ENCODE measurements at places on chromosomes 3 and 15. TPM values are rescaled to one million over a fixed set of nuclear protein-coding genes. Genes with fewer than 3 reads are reported as not detected.

UBAP1L gene
- polyA plus RNA-seq = 2.1 TPM

PLAAT1 gene
- polyA plus RNA-seq = 0.39 TPM

PFN2 gene
- polyA plus RNA-seq = 253 TPM

TMEM43 gene
- polyA plus RNA-seq = 27.6 TPM

RHCG gene
- polyA plus RNA-seq = 373 TPM

SMAD6 gene
- 15.4 TPM for polyA plus RNA-seq

CLDN18 gene
- not detected for polyA plus RNA-seq

GXYLT2 gene
- 0.39 TPM for polyA plus RNA-seq

PLOD2 gene
- polyA plus RNA-seq = 21.3 TPM

C3orf22 gene
- not detected for polyA plus RNA-seq

LEKR1 gene
- 1.8 TPM for polyA plus RNA-seq

ECE2 gene
- not detected for polyA plus RNA-seq

DNA sequence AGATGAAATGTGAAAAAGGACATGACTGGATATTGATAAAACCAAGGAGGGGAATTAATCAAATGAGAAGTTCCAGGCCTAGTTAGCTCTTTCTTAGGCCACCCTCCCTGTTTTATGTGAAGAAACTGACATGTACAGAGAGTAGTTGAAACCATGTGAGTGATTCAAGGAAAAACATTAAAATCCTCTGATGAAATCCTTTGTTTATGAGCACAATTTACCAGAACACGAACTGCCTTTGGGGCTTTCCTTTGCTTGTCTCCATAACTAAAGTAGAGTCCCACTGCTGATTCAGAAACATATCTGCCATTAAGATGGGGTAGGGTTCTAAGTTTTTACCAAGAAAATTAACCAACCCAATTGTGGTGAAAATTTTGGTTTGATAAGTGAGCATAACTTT is 558.3 kb downstream of the NR2F2 start:
- H3K4me1 ChIP-seq = no peaks in the 10 kb centered on the region
- DNase-seq = no peak
- no peak overlapping the region for H3K27ac ChIP-seq
- H3K27me3 ChIP-seq = no peaks in the 10 kb centered on the region

GRCh38 chr3:127647845-127648204 is 18.8 kb downstream of the PODXL2 start:
- no peaks in the 10 kb centered on the region for H3K36me3 ChIP-seq
- DNase-seq = no peak
- H3K4me3 ChIP-seq = peak overlapping the region; percentile 18
- H3K27me3 ChIP-seq = no peaks in the 10 kb centered on the region

DNA sequence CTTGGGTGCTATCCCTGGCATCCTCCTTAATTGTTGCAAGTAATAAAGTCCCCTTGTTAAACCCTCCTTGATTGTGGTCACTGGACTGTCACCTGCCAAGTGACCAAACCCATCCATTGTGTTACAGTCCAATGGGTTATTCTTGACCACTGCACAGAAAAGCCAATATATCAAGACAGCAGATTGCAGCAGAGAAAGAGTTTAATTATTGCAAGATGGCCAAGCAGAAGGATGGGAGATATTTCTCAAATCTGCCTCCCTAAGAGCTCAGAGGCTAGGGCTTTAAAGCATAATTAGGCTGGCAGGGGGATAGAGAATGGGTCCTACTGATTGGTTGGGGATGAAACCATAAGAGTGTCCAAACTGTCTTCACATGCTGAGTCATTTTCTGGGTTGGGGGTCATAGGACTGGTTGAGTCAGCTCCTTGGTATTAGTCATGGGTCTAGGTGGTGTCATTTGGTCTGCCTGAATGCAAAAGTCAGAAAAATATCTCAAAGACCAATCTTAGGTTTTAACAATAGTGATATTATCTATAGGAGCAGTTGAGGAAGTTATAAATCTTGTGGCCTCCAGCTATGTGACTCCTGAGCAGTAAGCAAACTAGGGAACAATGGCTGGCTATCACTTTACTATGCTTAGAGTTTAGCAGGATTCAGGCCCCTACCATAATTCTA is 19.1 kb upstream of the XYLB start:
- no peaks in the 10 kb centered on the region for H3K36me3 ChIP-seq
- no peak overlapping the region for H3K27ac ChIP-seq
- H3K4me1 ChIP-seq = no peaks in the 10 kb centered on the region
- no peak for DNase-seq
- no peaks in the 10 kb centered on the region for H3K27me3 ChIP-seq

- H3K4me3 ChIP-seq = no peak overlapping the region
- no peaks in the 10 kb centered on the region for H3K4me1 ChIP-seq
- DNase-seq = peak; percentile 65
- H3K27me3 ChIP-seq = no peaks in the 10 kb centered on the region
- no peak overlapping the region for H3K27ac ChIP-seq
These were observed 241.3 kb upstream of the SETMAR start for GRCh38 chr3:4061783-4062360.

- no peaks in the 10 kb centered on the region for H3K4me1 ChIP-seq
- no peak overlapping the region for H3K27ac ChIP-seq
- no peaks in the 10 kb centered on the region for H3K27me3 ChIP-seq
These were observed 447.3 kb downstream of the TAFA4 start for GRCh38 chr3:68485051-68485450.

GRCh38 chr3:143266511-143266910 is 146.9 kb downstream of the CHST2 start:
- H3K4me3 ChIP-seq = no peak overlapping the region
- no peaks in the 10 kb centered on the region for H3K4me1 ChIP-seq
- no peaks in the 10 kb centered on the region for H3K36me3 ChIP-seq

DNA sequence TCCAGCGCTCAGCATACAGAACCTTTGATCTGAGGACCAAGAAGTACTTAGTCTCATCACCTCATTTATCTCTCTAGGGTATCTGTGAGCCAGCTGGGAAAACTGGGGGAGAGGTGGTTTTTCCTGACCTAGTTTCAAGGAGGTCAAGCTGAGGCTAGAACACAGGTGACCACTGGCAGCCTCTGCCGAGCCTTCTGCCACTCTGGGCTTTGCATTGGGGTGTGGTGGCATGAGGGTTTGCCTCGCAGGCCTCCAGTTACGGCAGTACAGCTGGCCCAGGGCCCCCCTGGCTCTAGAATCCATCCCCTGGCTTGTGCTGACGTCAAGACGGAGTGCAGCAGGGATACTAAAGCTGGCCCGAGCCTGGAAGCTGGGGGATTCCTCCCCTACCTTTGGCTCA is 34.7 kb upstream of the CDCP1 start:
- H3K4me3 ChIP-seq = no peak overlapping the region
- no peak for DNase-seq
- H3K27ac ChIP-seq = no peak overlapping the region
- no peaks in the 10 kb centered on the region for H3K36me3 ChIP-seq
- H3K27me3 ChIP-seq = no peaks in the 10 kb centered on the region
- peaks cover 9% of the 10 kb centered on the region for H3K4me1 ChIP-seq

- no peak for DNase-seq
- no peaks in the 10 kb centered on the region for H3K4me1 ChIP-seq
- H3K27ac ChIP-seq = no peak overlapping the region
- H3K27me3 ChIP-seq = no peaks in the 10 kb centered on the region
- H3K36me3 ChIP-seq = no peaks in the 10 kb centered on the region
These were observed 436.6 kb downstream of the LPP start for GRCh38 chr3:188590557-188590956.

GRCh38 chr15:88913017-88913849 is at the start of gene MFGE8:
Gene MFGE8, minus strand, starts transcription at chr15:88913379. Its CDS starts 60 bp downstream, at chr15:88913319.
- H3K4me1 ChIP-seq = no peaks in the 10 kb centered on the region
- peak within 1 kb of the TSS; percentile 49 for H3K27ac ChIP-seq
- H3K36me3 ChIP-seq = no peaks in the 10 kb centered on the region
- DNase-seq = peak; percentile 90
- H3K27me3 ChIP-seq = no peaks in the 10 kb centered on the region
- H3K4me3 ChIP-seq = peak within 1 kb of the TSS; percentile 73

- DNase-seq = no peak
- no peak overlapping the region for H3K4me3 ChIP-seq
- H3K27ac ChIP-seq = no peak overlapping the region
- no peaks in the 10 kb centered on the region for H3K27me3 ChIP-seq
- H3K36me3 ChIP-seq = no peaks in the 10 kb centered on the region
These were observed 264.2 kb downstream of the ROBO2 start for GRCh38 chr3:77303955-77304699.

DNA sequence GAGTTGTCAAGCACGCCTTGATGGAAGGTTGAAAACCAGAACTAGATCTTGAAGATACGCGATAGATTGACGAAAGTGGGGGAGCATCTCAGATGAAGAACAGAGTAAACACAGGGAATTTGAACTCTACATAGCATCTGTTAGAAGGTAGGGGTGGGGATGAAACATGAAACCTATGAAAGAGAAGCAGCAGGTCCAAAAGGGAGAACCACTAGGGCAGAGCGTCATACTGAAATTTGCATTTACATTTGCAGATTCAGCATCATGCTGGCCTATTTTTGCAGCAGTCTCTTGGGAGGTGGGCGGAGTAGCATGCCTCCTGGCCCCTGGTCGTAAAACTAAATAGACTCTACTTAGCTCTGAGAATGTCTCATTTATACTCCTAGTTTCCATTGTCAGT is 46.1 kb upstream of the RASGRP1 start:
- no peak for DNase-seq
- H3K4me1 ChIP-seq = no peaks in the 10 kb centered on the region
- H3K27ac ChIP-seq = no peak overlapping the region
- no peaks in the 10 kb centered on the region for H3K27me3 ChIP-seq
- H3K36me3 ChIP-seq = no peaks in the 10 kb centered on the region

DNA sequence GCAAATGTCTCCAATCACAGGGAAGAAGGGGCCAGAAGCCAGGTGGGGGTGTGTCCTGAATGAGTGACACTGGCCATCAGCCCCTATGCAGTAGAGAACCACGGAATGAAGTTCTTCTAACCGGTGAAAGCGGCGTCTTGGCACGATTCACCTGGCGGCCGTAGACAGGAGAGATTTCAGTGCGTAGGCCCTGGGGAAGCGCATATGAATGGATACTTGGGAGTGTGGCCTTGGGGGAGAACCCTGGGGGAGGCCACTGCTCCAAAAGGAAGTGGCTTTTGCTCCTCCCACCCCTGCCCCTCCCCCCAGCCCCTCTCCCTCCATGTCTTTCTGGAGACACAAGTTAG is 43.6 kb downstream of the RBPMS2 start:
- DNase-seq = no peak
- H3K27ac ChIP-seq = no peak overlapping the region
- H3K4me1 ChIP-seq = no peaks in the 10 kb centered on the region

Measured in kidney (tissue), 22 donors.